ENCODE measurements at places on chromosomes 1 and 21.

DNA sequence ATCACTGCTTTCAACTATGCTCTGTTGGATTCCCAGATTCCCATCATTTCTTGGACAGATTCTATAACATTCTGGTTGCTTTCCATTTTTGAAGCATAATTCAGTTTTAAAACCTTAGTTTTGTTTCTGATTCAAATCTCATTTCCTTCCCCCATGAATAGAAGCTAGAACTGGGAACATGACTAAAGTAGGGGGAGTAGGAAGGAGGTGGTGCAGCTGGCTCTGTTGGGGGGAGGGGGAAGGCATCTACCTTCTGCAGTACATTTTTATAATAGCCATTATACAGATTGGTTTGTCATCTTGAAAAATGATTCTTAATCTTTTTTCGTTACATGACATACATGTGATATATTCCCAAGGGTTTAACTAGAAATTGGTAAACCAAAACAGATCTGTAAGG is 48.1 kb downstream of the SMG7 start:
- no peak for DNase-seq

GRCh38 chr1:54007613-54008012 is 10.4 kb downstream of the LDLRAD1 start:
- DNase-seq: no peak

DNA sequence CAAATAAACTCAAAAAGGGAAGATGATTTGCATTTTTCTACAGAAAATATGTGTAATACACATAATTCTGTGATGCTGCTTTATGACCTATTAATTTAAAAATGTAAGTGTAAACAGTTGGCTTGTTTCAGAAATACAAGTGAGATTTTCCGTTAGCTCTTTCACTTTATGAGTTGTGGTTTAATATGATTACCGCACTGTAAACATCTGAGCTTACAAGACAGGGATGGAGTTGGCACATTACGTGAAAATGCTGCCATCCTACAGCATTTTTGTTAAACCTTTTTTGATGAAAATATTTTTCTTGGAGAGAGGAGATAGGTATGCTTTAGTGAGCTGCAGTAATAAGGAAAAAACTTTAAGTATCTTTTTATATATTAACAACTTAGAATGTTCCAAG is 426.8 kb upstream of the ADAMTS5 start:
- DNase-seq: no peak

DNA sequence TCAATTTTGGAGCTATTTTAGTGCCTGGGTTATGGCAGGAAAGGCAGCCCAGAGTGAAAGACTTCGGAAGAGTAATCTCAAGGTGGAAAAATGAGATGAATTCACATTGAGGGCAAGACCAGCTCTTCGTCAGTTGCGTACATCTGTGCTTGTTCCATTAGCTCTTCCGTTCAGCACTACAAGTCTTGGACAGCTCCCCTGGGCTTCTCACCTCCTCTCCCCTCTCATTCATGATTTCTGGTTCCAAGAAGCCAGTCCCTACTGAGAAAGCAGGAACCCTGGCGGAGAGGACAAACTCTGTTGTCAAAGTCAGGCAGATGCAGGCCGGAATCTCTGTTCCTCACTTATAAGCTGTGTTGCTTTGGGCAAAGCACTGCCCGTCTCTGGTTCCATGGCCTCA is 76.5 kb downstream of the ACTL8 start:
- DNase-seq: peak; percentile 44

- no peak for DNase-seq
Observed at GRCh38 chr1:102071451-102071850, 74.7 kb upstream of the OLFM3 start.

DNA sequence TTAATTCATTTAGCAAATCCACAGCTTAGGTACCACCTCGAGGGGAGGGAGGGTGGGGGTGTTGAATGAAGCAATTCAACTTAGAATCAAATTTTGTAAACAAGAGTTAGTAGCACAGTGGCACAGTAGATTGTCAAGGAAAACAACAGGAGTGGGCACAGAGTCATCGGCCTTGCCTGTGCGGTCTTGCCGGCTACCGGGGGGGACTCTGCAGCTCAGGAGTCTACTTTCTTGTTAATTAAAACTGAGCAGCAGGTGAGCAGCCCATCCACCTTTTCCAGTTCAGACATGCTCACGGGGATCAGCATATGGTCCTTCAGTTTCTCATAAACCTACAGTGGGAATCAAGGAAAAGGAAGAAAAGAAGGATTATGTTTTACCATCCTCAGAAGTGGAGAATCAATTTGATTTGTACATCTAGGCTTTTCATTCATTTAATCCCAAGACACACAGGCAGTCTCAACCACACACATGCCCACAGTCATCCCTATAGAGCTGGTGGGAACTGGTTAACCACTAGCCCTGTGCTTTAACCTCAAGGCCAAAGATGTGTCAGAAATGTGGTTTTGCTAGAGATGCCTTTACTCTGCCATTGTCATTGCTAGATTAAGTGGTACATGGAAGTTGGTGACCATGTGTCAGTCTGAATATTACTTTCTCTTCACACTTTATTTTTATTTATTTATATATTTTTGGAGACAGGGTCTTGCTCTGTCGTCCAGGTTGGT is 45.0 kb upstream of the BCL10 start:
- peak; percentile 32 for DNase-seq

DNA sequence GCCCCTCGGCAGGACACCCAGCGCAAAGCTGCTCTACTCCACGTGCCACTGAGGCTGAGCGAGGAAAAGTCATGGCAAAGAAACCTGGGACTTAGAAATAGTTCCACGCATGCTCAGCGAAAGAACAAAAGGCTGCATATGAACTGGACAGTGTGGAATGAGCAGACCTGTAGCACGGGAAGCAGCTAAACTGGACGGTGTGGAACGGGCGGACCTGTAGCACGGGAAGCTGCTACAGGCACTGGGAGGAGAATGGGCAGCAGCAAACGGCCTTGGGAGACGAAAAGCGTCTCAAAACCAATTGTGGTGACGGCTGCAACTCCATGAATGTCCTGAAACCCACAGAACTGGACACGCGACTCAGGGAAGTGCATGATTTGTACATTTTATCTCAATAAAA is 15.6 kb downstream of the SSU72 start:
- no peak for DNase-seq

DNA sequence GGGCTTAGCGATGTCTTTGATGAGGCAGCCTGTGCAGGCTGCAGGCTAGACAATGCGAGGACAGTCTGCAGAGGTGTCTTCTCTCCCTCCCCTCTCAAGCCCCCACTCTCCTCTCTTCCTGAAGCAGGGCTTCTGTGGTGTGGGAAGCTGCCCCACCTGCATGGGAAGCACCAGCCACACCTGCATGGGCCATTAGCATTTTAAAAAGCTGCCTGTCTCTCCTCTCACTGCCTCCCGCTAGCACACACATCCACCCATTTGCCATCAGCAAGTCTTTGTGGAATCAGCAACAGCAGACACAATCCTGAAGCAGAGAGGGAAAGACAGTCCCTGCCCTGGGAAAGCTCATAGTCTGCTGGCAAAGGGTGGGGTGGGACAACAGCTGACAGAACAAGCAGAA is 53.1 kb downstream of the NAV1 start:
- no peak for DNase-seq

GRCh38 chr21:16353764-16354163 is 624.0 kb downstream of the USP25 start:
- DNase-seq: peak; percentile 24

DNA sequence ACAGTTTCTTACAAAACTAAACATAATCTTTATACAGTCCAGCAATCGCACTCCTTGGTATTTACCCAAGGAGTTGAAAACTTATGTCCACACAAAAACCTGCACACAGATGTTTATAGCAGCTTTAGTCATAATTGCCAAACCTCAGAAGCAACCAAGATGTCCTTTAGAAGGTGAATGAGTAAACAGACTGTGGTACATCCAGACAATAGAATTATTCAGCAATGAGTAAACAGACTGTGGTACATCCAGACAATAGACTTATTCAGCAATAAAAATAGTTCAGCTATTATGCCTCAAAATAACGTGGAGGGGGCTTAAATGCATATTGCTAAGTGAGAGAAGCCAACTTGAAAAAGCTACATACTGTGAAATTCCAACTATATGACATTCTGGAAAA is 87.0 kb upstream of the GALNT2 start:
- DNase-seq: no peak

GRCh38 chr1:11019971-11020370 is 7.5 kb downstream of the TARDBP start:
- DNase-seq: no peak

DNA sequence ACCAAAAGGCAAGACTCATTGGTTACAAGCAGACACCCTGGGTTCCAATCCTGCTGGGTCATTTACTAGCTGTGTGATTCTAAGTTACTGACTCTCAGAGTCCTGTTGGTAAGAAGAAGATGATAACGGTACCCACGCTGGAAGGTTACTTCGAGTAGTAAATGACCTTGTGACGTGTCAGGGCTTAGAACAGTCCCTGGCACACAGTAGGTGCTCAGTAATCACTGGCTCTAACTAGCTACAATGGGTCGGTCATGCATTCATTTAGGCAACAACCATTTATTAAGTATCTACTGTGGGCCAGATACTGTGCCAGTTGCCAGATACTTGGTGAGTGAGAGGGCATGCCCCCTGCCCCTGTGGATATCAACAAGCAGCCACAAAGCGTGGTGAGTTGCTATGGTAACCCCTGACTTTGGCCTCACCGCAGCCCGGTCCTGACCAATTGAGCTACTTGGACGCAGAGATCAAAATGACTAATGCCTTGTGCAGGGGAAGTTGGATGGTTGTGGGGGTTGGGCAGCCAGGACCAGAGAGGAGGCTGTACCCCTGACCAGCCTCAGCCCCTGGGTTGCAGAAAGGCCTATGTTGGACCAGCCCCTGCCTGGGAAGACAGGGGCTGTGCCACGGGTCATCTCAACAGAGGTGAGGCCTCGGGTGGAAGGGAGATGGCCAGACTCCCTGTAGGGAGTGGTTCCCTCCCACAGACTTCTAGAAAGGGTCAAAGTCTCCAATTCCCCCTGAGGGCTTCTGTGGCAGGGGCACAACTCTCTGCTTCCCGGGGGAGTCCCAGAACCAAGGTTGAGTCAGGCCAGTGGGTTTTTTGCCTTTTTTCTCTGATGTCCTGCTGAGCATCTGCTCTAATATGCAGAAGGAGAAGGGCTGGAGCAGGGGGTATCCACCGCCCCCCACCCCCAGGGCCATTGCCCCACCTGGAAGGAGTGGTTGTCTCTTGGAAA is 16.0 kb downstream of the DHRS3 start:
- DNase-seq: peak; percentile 43

DNA sequence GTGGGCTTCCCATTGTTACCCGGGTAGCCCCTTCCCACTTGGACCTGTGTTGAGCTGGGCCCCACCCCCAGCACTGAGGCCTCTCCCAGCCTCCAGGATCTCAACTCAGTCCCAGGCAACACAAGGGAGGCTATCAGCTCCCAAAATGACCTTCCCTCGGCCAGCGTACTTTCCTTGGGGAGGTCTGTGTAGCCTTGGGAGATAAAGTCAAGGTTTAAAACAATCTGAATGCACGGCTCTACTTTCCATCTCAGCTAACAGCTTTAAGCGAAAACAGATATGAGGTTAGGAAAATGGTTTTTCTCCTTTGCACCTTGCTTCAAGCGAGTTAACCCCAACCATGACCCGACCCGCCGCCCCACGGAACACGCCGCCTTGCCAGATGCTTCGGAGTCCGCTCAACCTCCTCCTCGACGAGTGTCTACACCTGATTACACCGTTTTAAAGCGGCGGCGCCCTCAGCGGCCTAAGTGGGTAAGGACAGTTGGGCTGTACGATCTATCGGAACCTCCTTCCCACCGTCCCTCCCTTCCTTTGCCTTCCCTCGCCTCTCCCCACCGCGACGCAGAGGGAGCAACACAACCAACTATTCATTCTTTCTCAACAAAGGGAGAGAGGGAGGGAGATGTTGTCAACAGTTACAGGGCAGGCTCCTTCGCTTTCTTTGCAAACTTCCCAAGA is 1.1 kb downstream of the BCAR3 start:
- no peak for DNase-seq

GRCh38 chr1:77672374-77672773 is 10.1 kb downstream of the ZZZ3 start:
- DNase-seq: no peak

GRCh38 chr1:35808450-35809113 is 766 bp downstream of the AGO4 start:
- DNase-seq: peak; percentile 37

DNA sequence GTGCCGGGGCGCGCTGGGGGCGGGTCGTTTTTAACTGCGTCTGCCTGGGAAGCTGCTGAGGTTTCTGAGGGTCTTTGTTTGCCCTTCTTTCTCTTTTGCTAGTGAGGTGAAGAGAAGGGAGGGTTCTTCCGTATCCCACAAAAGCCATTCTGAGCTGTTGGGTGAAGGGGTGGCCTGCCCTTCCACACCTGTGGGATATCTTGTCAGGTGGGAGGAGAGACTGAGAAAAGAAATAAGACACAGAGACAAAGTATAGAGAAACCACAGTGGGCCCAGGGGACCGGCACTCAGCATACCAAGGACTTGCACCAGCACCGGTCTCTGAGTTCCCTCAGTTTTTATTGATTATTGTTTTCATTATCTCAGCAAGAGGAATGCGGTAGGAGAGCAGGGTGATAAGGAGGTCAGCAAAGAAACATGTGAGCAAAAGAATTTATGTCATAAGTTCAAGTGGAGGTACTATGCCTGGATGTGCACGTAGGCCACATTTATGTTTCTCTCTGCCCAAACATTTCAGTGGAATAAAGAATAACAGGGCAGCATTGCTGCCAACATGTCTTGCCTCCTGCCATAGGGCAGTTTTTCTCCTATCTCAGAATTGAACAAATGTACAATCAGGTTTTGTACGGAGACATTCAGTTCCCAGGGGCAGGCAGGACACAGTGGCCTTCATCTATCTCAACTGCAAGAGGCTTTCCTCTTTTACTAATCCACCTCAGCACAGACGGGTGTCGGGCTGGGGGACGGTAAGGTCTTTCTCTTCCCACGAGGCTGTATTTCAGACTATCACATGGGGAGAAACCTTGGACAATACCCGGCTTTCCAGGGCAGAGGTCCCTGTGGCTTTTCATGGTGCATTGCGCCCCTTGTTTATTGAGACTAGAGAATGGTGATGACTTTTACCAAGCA is 972 bp downstream of the PGBD2 start:
- no peak for DNase-seq

DNA sequence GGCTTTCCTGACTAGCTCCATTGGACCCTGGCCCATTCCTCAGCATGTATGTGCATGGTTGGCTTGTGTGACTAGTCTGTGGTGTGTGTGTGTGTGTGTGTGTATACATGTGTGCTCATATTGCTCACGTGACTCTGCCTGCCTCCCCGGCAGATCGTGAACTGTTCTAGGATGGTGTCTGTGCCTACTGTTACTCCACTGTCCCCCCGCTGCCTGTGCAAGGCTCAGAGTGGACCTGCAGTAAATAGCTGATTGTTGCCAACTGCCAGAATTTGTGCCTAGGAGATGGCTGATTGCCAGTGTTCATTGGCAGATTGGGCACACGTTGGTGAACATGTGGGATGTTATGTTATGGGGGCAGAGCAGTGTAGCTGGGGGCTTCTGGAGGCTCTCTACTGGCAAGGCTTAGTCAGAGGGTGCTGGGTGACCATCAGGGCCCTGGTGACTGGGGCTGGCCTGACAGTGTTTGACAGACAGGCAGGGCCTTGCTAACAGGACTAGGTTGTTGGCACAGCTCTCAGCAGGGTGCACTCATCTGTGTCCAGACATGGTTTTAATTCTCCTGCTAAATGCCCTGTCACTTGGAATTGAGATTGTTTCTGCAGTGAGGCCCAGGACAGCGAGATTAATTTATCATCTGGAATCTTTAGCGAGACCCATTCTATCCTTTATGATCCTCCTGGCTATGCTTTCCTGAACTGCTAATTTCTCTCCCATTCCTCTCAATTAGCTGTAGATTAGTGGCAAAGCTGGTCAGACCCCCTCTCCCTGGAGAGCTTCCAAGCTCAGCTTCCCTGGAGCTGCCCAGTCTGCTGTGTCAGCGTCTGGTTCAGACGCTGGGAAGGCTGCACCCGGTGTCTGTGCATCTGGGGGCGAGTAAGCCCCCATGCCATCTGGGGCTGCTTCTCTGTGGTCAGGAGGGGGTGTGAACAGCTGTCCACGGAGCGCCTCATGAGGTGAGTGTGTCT is 20.8 kb downstream of the SLC6A17 start:
- no peak for DNase-seq
